Esophagus squamous epithelium (tissue), 5 donors: ENCODE measurements at places on chromosomes 1 and 21.

DNA sequence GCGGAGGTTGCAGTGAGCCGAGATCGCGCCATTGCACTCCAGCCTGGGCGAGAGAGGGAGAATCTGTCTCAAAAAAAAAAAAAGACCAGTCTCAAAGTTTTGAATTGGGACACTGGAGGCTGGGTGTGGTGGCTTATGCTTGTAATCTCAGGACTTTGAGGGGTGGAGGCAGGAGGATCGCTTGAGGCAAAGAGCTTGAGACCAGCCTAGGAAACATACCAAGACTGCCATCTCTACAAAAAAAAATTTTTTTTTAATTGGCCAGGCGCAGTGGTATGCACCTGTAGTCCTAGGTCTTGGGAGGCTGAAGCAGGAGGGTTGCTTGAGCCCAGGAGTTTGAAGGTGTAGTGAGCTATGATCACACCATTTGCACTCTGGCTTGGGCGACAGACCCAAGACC lies 3.9 kb downstream of the ZBTB8B start:
- no peak for DNase-seq

DNA sequence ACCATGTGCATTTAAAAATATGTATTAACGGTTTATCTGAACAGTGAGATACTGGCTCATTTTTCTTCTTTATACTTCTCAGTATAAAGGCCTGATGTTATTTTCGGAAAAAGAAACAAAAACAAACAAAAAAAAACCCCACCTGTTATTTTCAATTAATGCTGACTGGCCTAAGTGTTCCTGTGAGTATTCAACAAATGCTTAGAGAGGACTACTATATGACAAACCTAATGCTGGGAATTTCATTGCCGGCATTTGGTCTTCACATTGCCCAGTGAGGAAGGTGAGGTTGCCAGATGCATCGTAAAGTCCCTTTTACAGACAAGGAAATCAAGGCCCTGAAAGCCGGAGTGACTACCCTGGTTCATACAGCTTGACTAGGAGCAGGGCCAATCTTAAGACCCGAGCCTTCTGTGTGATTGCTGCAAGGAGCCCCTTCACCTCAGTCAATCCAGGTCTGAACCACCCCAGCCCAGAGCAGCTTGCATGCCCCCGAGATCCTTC lies 599 bp downstream of the MRPL24 start:
- no peak for DNase-seq

- DNase-seq: no peak
Observed at GRCh38 chr1:179754041-179754624, 11.0 kb downstream of the FAM163A start.

- no peak for DNase-seq
Observed at GRCh38 chr1:77876884-77877283, 11.5 kb upstream of the NEXN start.

- DNase-seq: no peak
Observed at GRCh38 chr1:84166797-84167196, 22.7 kb downstream of the PRKACB start.

DNA sequence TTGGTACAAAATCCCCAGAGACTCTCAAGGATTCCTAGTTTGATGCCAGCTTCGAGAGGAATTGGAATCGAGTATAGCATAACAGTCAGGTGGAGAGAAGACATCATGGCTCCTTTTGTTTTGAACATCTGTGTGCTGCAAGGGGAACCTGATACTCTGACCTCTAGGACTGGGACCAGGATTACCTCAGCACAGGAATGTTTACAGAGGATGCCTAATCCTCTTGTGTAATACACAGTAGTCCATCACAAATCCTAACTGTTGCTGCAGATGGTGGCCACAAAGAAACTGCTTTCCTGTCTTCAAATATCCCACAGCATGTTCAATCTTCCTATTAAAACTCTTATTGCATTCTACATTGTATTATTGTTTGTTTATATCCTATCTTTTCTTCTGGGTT lies 111.8 kb upstream of the PRMT6 start:
- no peak for DNase-seq

DNA sequence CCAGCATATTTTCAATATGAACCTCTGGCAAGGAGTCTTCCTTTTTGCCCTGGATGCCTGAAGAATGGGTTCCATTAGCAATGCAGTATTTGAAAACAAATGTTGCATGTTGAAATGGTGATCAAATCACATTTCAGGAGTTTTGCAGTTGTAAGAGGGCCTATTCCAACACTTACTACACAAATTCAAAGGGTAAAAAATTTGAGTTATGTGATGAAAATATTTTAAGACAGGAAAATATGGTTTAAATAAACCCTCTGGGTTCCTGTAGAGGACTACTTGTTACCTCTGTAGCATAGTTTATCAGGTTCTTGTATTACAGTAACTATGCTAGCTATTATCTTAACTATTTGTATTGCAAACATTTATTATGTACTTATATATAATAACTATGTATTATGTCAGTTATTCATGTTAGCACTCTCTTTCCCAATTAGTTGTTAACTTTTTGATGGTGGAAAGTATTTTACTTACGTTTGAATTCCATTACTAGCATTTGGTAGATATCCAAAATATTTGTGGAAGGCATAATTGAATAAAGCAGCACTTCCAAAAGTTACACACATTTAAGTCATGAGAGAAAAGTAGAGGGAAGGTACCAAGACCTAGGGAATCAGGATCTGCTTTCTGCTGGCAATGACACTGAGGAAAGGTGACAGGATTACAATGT lies 312.9 kb downstream of the GRIK1 start:
- DNase-seq: no peak

DNA sequence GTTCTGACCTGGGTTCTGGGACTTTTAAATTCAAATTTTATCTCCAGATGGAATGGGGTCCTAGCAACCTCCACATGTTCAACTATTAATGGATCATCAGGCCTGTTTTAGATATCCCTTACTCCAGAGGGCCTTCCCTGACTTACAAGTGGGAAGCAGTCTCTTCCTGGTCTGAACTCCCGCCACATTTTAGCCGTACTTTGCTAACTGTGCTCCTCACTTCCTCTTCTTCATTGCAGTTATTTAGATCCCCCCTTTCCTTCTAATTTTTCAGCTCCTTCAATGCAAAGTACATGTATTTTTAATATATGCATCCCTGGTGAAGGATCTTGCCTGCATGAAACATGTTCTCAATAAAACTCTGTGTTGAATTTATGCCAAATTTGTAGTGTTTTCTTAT lies 3.7 kb downstream of the CD1A start:
- DNase-seq: no peak

DNA sequence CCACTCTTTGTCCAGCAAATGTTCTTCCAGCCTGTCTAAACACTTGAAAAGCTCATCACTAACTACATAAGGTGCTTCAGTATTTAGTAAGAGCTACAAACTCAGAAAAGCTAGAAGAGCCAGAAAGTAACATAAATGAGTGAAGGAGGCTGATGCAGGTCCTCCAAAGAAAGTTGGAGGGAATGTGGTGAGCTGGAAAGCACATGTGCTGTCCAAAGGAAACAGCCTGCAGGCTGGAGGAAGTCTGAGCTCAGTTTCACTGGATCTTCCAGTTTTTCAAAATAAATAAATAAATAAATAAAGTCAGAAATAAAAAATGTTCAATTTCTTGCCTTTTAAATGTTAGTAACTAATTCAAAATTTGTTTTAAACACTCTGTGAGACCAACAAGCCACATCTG lies 25.5 kb downstream of the ZC3H11B start:
- DNase-seq: no peak

- DNase-seq: no peak
Observed at GRCh38 chr1:22673486-22674409, 20.7 kb downstream of the C1QB start.

DNA sequence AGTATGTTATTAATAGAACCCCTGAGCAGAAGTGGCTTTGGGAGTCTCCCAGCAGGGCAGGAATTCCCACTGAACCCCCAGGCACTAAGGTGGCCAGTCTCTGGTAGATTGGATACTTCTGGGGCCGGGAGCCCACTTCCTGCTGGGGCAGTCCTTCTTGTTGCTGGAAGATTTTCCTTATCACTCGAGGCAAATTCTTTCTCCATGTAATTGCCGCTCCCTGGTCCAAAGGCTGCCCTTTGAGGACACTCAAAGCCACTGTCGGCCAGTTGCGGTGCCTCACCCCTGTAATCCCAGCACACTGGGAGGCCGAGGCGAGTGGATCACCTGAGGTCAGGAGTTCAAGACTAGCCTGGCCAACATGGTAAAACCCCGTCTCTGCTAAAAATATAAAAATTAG lies 22.6 kb upstream of the TNFRSF1B start:
- no peak for DNase-seq

DNA sequence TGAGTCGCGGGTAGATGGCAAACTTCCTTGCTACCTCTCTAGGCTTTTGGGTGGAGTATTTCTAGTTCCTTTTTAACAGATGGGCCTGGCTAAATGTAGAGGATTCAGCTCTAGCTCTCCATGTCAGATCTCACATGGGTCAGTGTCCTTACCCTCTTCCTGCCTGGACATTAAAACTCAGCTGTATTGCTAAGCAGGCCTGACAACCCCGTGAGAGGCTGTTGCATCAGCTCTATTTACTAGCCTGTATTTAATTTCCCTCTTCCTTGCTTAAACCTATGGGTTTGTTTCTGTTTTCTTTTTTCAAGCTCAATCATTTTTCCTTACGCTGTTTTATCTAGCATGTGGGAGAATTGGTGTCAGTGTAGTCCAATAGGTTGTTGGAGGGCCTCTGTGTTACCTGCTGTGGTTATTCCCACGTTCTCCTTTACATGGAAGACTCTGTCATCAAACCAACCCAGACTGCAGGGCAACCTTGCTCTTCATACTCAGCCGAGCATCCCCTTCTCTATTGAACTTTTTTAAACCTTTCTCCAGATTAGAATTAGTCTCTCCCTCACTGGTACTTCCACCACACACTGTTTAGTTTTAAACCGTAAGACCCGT lies 79.5 kb upstream of the BACH1 start:
- DNase-seq: no peak

- DNase-seq: no peak
Observed at GRCh38 chr1:66938613-66939012, 13.8 kb downstream of the MIER1 start.

DNA sequence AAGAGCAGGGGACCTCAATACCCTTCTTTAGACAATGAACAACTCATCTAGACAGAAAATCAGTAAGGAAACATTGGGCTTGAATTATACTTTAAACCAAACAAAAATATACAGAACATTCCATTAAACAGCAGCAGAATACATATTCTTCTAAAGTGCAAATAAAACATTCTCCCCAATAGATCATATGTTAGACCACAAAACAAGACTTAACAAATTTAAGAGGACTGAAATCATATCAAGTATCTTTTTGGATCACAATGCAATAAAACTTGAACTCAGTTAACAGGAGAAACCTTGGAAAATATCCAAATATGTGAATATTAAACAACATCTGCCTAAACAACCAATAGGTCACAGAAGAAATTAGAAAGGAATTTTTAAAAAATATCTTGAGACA lies 47.7 kb upstream of the HP1BP3 start:
- DNase-seq: no peak

DNA sequence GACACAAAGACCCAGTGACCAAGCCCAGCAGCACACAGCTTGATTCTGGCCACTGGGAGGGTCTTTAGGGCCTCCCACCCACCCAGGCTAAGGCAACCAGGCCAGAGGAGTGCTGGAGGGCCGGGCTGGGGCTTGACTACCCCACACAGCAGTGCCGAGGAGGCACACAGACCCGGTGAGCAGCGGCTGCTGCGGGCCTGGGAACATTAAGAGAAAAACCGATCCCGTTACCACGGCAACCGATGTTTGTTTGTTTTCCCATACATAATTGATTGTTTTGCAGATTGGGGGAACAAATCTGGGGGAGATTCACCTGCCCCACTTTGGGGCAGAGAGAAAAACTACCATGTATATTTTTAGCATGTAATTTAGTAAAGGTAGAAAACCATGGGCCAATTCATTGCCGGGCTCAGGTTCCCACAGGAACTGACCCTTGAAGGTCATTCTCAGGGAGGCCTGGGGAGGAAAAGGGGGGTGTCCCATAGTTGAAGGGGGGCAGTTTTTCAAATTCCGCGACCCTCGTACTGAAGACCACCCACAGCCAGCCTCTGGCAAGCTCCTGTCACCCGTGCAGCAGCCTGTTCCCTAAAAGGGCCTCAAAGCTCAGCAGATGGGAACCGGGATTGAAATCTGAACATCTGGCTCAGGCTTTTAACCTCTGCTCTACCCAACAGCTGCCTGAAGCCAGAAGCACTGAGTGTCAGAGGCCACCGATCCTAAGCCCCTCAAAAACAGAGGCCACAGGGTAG lies 35.3 kb downstream of the CHD5 start:
- no peak for DNase-seq

DNA sequence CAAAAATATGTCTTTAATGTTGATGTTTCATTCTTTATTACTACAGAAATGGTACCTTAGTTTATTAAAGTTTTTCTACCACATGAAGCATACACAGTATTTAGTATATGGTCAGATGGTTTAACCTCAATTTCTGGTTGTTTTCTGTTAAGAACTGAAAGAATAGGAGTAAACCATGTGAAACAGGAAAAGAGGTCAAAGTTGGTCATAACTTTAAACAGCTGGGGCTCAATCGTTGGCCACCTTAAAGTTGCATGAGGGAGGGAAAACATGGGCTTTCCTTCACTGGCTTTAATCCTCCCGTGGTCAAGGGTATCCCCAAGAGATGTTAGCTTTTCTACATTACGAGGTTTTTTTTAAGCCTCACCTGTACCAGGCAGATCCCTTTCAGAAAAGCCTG lies 483.3 kb upstream of the ADAMTS5 start:
- DNase-seq: no peak
